ENCODE measurements at places on chromosomes 4 and X.

- peak; percentile 30 for DNase-seq
Measured at GRCh38 chrX:54825716-54826438, 18.3 kb downstream of the MAGED2 start.

DNA sequence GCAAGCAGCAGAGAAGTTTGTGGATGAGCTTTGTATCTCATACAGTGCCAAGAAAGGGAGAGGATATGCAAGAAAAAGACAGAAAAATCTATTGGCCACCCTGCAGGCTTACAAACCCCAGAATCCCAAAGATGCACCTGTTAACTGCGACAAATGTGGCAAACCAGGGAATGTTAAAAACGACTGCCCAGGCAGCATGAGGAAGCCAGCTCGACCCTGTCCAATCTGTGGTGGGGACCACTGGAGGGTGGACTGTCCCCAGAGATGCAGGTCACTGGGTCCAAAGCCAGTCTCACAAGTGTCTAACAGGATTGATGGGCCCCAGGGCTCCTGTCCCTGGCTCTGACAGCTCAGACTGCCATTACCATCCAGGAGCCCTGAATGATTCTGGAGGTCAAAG is 12.9 kb upstream of the COL25A1 start:
- DNase-seq: no peak

GRCh38 chrX:48802905-48803200 is 986 bp downstream of the HDAC6 start:
- DNase-seq: no peak

DNA sequence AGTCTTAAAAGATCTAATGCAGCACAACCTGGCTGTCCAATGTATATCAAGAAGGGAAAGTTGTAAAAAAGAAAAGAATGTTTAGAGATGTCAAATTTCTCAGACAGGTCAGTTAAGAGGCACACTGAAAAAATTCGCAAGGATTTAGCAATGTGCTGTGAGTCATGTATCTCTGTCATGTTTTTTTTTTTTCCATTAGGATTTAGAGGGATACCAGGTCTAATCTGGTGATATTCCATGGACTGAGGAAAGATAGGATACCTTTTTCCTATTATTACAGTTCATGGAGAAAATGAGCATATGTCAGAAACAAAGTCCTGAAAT is 815.4 kb upstream of the PCDH10 start:
- DNase-seq: no peak

- no peak for DNase-seq
Measured at GRCh38 chrX:646228-646495, 15.6 kb downstream of the SHOX start.

DNA sequence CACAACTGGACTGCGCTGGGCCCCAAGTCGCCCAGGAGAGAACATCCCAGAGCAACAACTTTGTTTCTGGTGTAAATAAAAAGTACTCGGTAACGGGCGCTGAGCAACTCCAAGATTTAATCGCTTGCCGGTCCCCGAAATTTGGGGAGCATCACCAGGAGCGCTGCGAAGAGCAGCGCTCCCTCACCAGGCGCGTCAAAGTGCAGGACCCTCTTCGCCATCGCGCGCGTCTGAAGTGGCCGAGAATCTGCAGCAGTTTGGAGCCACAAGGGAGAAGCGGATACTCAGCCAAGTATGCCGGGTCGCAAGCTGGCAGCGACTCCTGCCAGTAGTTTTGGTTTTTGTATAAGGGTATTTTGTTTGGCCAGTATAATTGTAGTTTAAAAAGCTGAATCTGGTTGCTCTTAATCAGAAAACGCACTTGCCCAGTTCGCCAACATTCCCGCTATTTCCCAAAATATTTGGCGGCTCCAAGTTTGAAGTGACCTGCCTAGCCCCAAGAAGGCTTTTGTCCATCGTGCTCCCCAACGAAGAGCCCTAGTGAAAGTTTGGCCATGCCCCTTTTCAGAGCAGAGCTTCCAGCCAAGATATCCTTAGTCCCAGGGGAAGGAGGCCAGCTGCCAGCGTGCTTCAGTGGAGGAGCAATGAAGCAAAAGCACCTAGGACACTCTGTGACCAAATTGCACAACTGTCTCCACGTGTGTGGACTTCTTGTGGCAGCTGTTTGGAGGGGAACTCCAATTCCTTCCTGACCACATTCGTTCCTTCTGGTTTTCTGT is 557 bp upstream of the KDR start:
- DNase-seq: no peak

- no peak for DNase-seq
Measured at GRCh38 chr4:73707918-73708577, 32.3 kb upstream of the CXCL8 start.

DNA sequence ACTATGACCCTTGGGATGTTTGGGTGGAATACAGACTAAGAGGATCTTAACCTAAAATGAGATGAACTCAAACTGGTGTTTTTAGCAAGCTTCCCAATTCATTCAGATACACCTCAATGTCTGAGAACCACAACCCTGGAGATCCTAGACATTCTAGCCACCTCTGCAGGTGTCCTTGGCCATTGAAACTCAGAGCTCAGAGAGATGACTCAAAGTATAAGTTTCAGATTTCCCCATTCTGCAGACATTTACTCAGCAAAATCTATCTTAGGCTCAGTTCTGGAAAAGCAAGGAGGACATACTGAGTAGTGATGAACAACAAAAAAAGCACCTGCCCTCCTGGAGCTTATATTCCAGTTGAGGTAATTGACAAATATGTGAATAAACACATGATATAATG is 47.8 kb downstream of the COMMD8 start:
- no peak for DNase-seq

DNA sequence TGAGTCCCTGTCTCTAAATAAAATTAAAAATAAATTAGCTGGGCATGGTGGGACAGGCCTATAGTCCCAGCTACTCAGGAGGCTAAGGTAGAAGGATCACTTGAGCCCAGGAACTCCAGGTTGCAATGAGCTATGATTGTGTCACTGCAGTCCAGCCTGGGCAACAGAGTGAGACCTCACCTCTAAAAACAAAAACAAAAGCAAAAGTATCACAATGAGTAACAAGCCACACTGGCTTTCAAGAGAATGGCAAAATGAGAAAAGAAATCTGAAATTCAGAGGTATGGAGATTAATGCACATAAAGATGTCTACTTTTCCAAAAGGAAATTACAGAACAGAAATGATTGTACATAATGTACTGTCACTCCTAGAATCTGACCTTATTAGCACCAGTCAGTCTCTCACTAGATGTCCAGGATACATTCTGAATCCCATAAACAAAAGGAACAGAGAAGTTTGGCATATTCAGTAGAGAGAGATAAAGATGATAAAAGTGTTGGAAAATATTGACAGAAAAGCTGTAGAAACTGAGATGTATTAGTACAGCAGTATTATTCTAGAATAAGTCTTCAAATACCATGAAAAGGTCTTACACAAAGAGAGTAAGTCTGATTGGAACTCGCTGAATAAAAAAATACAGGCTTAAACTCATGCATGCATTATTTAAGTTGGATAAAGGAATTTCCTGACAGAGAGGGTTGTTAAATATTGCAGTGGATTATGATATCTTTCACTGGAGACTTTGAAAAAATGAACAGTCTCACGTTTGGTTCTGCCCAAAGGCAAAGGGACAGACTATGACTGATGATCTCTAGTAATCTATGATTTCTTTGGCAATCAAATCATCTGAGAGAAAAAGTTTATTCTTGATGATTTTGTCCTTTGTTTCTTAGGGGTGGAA is 102.5 kb downstream of the SH3RF1 start:
- DNase-seq: no peak

- DNase-seq: no peak
Measured at GRCh38 chr4:41148931-41149330, 65.4 kb downstream of the APBB2 start.

GRCh38 chrX:81240701-81241331 is 38.9 kb downstream of the SH3BGRL start:
- DNase-seq: no peak

DNA sequence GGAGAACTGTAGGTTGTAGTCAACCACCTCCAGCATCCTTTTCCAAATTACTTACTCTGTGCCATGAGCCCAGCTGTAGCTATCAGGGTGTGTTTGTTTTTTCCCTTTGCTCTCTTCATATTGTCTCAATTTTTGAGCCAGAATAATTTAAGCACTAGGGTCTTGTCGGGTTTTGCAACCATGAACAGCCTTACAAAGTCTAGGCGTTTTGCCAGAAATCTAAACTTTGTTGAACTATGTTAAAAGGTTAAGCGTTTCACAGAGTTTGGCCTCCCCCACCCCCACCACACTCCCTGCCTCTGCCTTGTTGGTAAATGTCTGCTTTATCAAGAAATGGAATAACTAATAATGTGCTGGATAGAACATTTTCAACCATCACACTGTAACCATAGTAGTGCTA is 190.6 kb upstream of the TTC29 start:
- DNase-seq: no peak

DNA sequence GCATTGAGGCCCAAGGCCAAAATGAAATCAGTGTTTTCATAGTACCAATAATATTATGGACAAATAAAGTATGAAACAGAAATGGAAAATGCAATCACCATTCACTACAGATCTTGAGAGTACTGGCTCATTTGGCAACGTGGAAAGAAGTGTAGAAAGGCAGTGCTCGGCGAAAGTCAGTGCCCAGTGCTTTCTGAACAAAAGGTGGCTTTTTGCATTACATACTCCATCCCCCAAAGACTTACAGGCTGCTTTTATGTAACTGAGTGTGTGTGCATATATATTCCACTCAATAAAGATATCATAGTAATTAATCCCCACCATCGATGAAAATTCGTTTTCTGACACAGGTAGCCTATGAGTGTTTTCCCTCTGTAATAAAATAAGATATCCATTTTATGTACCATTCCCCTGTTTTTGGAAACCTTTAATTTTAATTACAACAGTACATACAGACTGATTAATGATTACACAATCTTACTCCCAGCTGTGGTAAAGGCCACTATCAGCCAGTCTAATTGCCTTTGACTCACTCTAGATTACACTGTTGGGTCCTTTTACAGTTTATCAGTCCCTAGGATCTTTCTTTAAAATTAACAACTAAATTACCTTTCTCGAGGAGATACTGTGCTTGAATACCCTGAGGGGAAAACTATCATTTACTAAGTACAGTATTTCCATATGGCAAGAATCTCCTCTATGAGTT is 65.9 kb downstream of the MAD2L1 start:
- DNase-seq: no peak

DNA sequence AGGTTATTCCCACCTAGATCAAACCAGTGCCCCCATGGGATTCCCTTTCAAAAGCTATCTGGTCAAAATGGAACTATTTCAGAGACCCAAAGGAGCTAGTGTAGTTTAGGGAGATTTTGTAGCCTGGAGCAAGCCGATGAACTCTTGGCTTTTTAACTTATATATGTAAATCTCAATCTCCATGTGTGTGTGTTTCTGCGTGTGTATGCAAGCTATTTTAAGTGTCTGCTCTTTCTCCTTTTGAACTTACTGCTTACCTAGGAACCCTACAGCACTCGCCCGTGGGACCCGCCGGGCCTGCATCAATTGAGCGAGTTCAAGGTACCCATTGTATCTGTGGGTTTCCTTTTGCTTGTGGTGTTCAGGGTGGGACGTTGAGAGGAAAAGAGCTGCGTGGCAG is 10.4 kb downstream of the CSTF2 start:
- no peak for DNase-seq

- DNase-seq: no peak
Measured at GRCh38 chr4:125624951-125625350, 310.2 kb downstream of the FAT4 start.

DNA sequence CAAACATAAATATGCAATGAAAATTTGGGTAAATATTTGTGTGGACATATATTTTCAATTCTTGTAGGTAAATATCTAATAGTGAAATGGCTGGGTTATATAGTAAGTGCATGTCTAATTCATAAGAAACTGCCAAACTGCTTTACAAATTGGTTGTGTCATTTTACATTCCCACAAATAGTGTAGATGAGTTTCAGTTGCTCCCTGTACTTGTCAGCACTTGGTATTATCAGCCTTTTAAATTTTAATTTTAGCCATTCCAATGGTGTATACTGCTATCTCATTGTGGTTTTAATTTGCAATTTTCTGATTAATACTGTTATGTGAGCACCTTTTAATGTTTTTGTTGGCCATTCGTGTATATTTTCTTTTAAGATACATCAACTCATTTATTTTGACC is 23.1 kb upstream of the GABRE start:
- no peak for DNase-seq

DNA sequence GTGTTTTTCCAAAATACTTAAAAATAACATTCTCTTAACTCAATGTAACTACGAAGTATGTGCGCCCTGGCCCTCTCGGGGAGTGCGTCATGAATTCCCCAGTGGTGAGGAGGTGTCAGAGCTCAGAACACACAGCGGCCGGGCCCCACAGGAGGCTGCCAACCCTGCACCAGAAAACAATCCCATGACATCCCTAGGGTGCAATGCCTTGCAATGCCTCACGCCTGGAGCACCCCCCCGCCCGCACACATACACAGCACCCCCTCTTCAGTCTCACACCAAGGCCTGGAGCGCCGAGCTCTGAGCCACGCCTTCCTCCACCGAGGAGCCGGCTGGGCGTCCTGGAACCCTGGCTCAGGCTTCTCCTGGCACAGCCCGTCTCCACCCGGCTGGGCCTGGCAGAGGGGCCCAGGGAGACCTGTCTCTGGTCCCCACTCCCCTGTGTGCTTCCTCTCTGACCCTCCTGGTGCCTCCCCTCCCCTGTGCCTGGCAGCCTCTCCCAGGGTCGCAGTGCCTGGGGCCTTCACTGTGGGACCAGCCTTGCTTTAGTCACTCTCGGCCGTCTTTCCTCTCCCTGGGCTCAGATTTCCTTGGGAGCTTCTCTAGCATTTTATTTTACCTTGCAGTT is 108.2 kb upstream of the ADRA2C start:
- no peak for DNase-seq

GRCh38 chr4:105652286-105652888 is 56.1 kb downstream of the INTS12 start:
- no peak for DNase-seq
